ENCODE measurements at places on chromosomes 6 and 20. TPM values are rescaled to one million over a fixed set of nuclear protein-coding genes. Genes with fewer than 3 reads are reported as not detected.

- H3K36me3 ChIP-seq: no peaks in the 10 kb centered on the region
- no peak overlapping the region for H3K27ac ChIP-seq
- peaks cover 5% of the 10 kb centered on the region for H3K4me1 ChIP-seq
- no peak for DNase-seq
Measured at GRCh38 chr20:44533928-44534327, 12.1 kb upstream of the SERINC3 start.

GRCh38 chr6:6886171-6886885, 221.4 kb upstream of the RREB1 start:
- H3K27ac ChIP-seq: peak overlapping the region; percentile 88
- DNase-seq: peak; percentile 39
- H3K4me1 ChIP-seq: peaks cover 34% of the 10 kb centered on the region
- no peak overlapping the region for H3K4me3 ChIP-seq

- no peaks in the 10 kb centered on the region for H3K36me3 ChIP-seq
- peak within 1 kb of the TSS; percentile 40 for H3K27ac ChIP-seq
- H3K4me1 ChIP-seq: peaks cover 17% of the 10 kb centered on the region
- no peaks in the 10 kb centered on the region for H3K27me3 ChIP-seq
Measured at GRCh38 chr20:33443512-33444239, at the start of gene SNTA1. SNTA1 (minus strand) TSS chr20:33443763; CDS start chr20:33443620, 143 bp downstream.

The FOXA2 gene
- polyA plus RNA-seq: not detected

The FAM83D gene
- 0.72 TPM for polyA plus RNA-seq

The SLC22A7 gene
- polyA plus RNA-seq: not detected

DNA sequence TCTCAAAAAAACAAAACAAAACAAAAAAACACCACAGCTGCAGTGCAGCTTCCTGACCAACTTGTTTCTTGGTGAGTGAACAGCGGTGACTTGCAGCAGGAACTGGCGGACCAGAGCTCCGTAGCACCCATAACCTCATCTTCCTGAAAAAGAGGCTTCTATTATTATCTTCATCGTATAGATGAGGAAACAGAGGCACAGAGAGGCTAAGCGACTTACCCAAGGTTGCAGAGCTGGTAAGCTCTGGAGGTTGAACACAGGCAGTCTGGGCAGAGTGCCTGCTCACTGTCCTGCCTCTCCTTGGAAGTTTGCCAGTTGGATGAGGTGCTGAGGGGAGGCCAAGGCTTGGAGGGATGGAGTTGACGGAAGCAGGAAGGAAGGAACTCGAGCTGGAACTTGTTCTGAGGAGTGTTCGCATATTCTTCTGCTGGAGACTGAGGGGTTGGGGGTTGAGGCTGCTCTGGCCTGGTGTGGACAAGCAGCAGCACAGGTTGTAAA, 47.9 kb upstream of the CCDC167 start:
- H3K4me1 ChIP-seq: no peaks in the 10 kb centered on the region
- no peaks in the 10 kb centered on the region for H3K36me3 ChIP-seq
- no peak overlapping the region for H3K4me3 ChIP-seq
- H3K27me3 ChIP-seq: no peaks in the 10 kb centered on the region

DNA sequence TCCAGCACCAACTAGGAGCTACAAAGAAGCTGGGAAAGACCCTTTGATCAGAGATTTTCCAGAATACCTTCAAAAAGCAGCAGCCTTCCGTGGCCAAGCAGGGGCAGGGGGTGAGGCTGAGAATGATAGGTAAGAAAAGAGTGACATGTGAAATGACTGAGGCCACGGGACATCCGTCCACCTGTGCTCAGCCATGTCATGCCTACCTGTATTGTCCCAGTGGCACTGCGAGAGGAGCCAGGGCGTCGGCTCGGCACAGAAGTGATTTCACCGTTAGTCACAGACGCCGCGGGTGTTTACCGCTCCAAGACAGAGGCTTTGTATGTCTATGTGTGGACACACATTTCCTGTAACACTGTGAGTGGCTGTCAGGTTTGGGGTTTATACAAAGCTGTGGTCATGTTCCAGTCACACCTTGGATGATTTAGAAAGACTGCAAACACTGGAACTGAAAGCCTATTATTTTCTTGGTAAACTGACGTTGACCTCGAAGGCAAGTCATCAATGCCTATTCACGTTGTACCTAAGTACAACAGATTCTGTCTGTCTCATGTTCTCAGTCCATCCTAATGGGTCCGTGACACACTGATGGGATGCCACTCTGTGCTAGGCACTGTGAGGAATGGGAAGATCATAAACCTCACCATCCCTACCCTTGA, 32.1 kb upstream of the JAG1 start:
- H3K4me3 ChIP-seq: no peak overlapping the region
- no peaks in the 10 kb centered on the region for H3K36me3 ChIP-seq
- no peak overlapping the region for H3K27ac ChIP-seq
- no peak for DNase-seq
- no peaks in the 10 kb centered on the region for H3K27me3 ChIP-seq
- no peaks in the 10 kb centered on the region for H3K4me1 ChIP-seq

DNA sequence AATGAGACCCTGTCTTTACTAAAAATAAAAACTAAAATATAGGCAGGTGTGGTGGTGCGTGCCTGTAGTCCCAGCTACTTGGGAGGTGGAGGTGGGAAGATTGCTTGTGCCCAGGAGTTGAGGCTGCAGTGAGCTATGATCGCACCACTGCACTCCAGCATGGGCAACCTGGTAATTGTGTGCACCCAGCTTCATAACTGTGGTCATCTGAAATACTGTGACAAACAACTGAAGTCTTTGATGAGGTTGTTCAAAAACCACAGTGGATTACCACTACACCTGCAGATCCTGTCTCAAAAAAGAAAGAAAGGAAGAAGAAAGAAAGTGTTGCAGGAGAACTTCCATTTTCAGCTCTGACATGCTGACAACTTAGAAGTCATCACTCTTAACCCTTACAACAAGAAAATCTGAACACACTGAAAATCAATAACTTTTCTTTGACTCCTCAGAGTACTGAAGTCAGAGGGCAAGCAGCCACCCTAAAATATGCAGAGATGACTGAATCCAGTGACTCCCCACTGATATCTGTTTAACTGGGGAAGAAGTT, 13.8 kb upstream of the ZBP1 start:
- H3K27ac ChIP-seq: no peak overlapping the region
- no peaks in the 10 kb centered on the region for H3K4me1 ChIP-seq
- no peaks in the 10 kb centered on the region for H3K36me3 ChIP-seq
- peaks cover 5% of the 10 kb centered on the region for H3K27me3 ChIP-seq
- no peak overlapping the region for H3K4me3 ChIP-seq
- no peak for DNase-seq

The CST4 gene
- not detected for polyA plus RNA-seq

- no peaks in the 10 kb centered on the region for H3K27me3 ChIP-seq
- no peaks in the 10 kb centered on the region for H3K36me3 ChIP-seq
- H3K27ac ChIP-seq: no peak overlapping the region
- no peak overlapping the region for H3K4me3 ChIP-seq
- no peaks in the 10 kb centered on the region for H3K4me1 ChIP-seq
Measured at GRCh38 chr6:161091972-161092701, 100.6 kb downstream of the MAP3K4 start.

- no peak for DNase-seq
- H3K27ac ChIP-seq: no peak overlapping the region
- no peaks in the 10 kb centered on the region for H3K4me1 ChIP-seq
Measured at GRCh38 chr6:159466926-159467325, 226.1 kb downstream of the SOD2 start.

- no peaks in the 10 kb centered on the region for H3K36me3 ChIP-seq
- DNase-seq: no peak
- H3K27ac ChIP-seq: no peak overlapping the region
- H3K4me3 ChIP-seq: no peak overlapping the region
- H3K4me1 ChIP-seq: peaks cover 6% of the 10 kb centered on the region
Measured at GRCh38 chr6:39945626-39946025, 11.4 kb upstream of the MOCS1 start.

The STK38 gene
- 17.8 TPM for polyA plus RNA-seq

The GNMT gene
- polyA plus RNA-seq: 1.1 TPM

GRCh38 chr20:59403261-59403961, 103.0 kb downstream of the EDN3 start:
- H3K4me1 ChIP-seq: peaks cover 11% of the 10 kb centered on the region
- peaks cover 24% of the 10 kb centered on the region for H3K27me3 ChIP-seq
- H3K36me3 ChIP-seq: no peaks in the 10 kb centered on the region
- H3K4me3 ChIP-seq: no peak overlapping the region
- no peak overlapping the region for H3K27ac ChIP-seq

The CD83 gene
- polyA plus RNA-seq: 59.6 TPM

DNA sequence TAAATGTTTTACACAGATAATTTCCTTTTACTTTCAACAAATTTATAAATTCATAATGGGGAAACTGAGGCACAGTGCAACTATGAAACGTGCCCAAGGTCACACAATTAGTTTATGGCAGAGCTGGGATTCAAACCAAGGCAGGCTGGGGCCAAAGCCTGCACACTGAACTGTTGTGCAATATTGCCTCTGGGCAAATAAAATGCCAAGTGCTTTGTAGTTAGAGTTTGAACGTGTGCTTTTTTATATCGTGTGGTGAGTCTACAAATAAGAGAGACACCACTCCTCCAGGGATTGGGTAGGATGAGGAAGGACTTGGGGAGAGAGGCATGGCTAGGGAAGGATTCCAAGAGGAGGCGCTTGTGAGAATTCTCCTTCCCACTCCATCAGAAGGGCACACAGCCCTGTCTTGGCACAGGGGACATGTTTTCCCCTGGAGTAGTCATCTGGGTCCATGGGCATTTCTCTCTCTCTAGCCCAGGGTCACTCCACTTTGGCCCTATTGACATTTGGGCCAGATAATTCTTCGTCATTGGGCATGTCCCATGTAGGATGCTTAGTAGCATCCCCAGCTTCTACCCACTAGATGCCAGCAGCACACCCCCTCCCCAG, 2.8 kb upstream of the CDH22 start:
- peaks cover 53% of the 10 kb centered on the region for H3K27me3 ChIP-seq
- no peaks in the 10 kb centered on the region for H3K36me3 ChIP-seq
- no peak overlapping the region for H3K27ac ChIP-seq
- H3K4me3 ChIP-seq: no peak overlapping the region
- no peak for DNase-seq

The HLA-DQA1 gene
- polyA plus RNA-seq: 16.9 TPM

DNA sequence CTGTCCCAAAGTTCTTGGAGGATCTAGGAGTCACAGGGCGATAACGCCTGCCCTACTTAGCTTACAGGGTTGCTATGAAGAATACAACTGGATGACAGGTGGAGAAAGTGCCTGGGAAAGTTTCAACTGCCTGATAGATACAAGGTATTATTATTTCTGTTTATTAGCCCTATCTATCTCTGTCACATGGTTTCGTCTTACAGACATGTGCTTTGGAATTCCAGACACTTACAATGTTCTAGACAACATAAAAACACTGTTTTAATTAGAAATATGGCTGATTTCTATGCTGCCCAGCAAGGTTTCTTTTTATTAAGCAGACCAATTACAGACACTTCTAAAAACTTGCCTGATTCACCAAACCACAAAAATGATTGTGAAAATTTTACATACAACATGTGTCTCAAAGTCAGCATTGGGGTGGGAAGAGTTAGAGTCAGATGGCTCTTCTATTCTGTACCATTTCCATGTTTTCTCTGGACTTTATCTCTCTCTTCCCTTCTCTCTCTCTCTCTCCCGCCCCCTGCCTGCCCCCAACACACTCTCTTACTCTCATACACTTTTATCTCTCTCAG, 50.0 kb downstream of the GJA10 start:
- H3K4me1 ChIP-seq: no peaks in the 10 kb centered on the region
- no peaks in the 10 kb centered on the region for H3K27me3 ChIP-seq
- H3K27ac ChIP-seq: no peak overlapping the region
- H3K4me3 ChIP-seq: no peak overlapping the region

DNA sequence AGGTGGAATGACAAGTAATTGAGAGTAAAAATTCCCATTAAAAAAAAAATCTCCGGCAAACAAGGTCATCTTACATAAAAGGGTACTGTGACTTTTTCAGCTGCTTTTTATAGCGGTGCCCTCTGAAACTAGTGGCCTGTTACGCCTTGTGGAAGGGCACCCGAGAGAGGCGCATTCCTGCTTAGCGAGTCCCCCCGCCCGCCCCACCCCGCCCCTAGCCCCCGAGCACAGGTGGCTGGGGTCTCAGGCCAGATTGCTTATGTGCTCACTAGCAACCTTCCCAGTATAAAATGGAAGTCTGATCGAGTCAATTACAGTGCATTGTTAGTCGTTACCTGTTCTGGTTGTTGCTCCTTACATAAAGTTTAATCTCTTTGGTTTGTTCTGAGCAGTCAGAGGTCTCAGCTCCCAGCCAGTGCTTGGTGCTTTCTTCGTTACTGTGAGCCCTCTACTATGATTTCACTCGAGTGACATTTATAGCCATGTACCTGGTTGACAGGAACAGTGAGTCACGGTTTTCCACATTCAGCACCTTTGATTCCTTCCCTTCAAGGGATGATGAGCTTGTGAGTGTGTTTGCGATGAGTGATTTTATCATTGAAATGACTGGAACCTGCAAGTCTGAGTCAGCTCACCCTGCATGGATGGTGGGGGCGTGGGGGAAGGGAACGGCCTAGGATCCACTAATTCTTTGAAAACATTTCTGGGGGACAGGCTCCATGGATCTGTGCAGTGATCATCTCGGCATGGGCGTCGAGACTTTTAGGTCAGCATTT, 47.6 kb downstream of the ZDHHC14 start:
- H3K27ac ChIP-seq: no peak overlapping the region
- no peak for DNase-seq
- H3K36me3 ChIP-seq: no peaks in the 10 kb centered on the region

The FAM83B gene
- polyA plus RNA-seq: not detected

DNA sequence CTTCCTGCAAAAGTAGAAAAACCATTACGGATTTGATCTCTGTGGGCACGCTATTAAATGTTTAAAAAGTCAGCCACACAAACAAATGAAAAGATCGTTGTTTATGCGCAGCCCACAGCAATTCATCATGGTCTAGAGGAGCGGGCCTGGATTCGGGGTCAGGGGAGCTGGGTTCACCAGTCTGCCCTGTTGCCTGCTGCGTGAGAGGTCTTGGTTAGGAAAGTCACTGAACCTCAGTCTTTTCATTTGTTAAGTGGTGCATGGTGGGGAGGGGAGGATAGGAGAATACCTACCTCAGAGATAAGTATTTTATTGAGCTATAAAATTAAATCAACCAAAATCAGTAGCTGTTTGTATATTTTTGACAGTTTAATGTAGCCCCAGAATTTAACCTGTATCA, 47.3 kb upstream of the FYN start:
- H3K27ac ChIP-seq: no peak overlapping the region

The HLA-E gene
- polyA plus RNA-seq: 261 TPM

The SULF2 gene
- 13.5 TPM for polyA plus RNA-seq

The HLA-DRB1 gene
- polyA plus RNA-seq: 69.2 TPM

DNA sequence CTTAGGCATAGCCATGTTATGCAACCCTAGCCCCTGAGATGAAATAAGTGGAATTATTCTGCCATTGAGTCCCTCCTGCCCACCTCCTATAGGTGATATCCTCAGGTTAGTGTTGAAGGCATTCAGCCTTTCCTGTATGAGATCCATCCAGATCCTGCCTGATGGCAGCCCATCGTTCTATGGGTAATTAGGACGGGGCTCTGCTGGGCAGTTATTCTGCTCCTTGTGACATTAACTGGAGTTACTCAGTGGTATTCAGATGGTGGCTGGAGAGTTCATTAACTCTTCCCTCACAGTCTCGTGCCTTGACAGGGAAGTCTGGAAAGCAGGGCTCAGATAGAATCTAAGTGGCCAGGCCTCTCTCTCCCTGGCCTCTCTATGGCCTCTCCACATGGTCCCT, 9.3 kb upstream of the GMDS start:
- H3K27ac ChIP-seq: no peak overlapping the region
- DNase-seq: no peak
- H3K27me3 ChIP-seq: no peaks in the 10 kb centered on the region
- H3K4me3 ChIP-seq: no peak overlapping the region
- no peaks in the 10 kb centered on the region for H3K4me1 ChIP-seq
- no peaks in the 10 kb centered on the region for H3K36me3 ChIP-seq

- H3K4me3 ChIP-seq: no peak overlapping the region
- H3K27me3 ChIP-seq: no peaks in the 10 kb centered on the region
- no peaks in the 10 kb centered on the region for H3K36me3 ChIP-seq
- no peaks in the 10 kb centered on the region for H3K4me1 ChIP-seq
- H3K27ac ChIP-seq: no peak overlapping the region
- no peak for DNase-seq
Measured at GRCh38 chr6:80442366-80442765, 335.9 kb downstream of the BCKDHB start.

The MPIG6B gene
- 0.08 TPM for polyA plus RNA-seq

Data from adrenal gland (tissue), 19 donors.